ENCODE measurements at places on chromosomes 7 and 10.

DNA sequence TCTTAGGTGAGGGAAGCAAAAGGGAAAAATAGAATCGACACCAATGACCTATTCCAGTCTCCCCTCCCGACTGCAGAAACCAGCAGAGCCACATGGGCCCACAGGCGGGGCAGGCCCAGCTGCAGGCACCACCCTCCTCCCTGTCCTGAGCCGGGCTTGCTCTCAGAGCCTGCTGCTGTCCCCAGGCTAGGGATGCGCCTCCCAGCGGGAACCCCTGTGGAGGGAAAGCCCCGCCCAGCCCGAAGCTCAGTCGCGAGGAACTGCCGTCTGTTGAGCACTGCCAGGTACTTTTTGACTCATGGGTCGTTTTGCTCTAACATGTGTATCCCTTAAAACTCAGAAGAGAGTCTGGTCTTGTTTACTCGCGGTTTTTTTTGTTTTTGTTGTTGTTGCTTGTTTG lies 124.5 kb upstream of the RET start:
- no peak for DNase-seq

- no peak for DNase-seq
Observed at GRCh38 chr10:87551326-87551725, 46.6 kb downstream of the MINPP1 start.

- DNase-seq = no peak
Observed at GRCh38 chr7:45973725-45974532, 52.9 kb upstream of the IGFBP3 start.

GRCh38 chr10:77173615-77174461 lies 463.8 kb downstream of the KCNMA1 start:
- DNase-seq = peak; percentile 80

- DNase-seq = peak; percentile 5
Observed at GRCh38 chr10:8418631-8419030, 364.1 kb downstream of the GATA3 start.

DNA sequence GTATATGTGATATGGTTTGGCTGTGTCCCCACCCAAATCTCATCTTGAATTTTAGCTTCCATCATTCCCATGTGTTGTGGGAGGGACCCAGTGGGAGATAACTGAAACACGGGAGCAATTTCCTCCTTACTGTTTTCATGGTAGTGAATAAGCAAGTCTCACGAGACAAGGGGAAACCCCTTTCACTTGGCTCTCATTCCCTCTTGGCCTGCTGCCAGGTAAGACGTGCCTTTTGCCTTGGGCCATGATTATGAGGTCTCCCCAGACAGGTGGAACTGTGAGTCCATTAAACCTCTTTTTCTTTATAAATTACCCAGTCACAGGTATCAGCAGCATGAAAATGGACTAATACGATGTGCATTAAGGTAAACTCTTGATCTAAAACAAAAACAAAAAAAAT lies 357.1 kb upstream of the AOAH start:
- no peak for DNase-seq

GRCh38 chr10:30974773-30975415 lies 56.8 kb downstream of the ZNF438 start:
- DNase-seq = no peak
